ENCODE measurements at places on chromosomes 7 and 10.

DNA sequence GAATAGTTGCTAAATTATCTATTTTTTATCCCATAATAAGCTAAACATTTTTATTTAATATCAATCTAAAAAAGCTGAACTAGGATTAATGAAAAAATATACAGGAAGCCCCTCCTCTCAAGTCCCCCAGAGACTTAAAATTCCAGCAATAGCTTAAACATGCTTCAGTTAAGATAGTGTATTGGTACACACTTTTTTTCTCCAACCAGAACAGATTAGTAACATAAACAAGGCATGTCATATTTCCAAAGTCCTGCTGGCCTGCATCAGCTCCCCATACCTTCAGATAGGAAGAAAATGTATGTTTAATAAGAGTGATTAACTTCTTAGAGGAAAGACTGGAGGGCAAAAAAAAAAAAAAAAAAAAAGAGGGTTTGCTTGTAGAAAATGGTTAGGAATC, 7.1 kb downstream of the TBX20 start:
- no peak for DNase-seq

- DNase-seq, result no peak
Observed at GRCh38 chr10:14478201-14478600, 147.5 kb upstream of the FRMD4A start.

GRCh38 chr7:132767378-132767777, 191.1 kb upstream of the PLXNA4 start:
- no peak for DNase-seq

GRCh38 chr10:1938317-1938716, 201.0 kb upstream of the ADARB2 start:
- no peak for DNase-seq

DNA sequence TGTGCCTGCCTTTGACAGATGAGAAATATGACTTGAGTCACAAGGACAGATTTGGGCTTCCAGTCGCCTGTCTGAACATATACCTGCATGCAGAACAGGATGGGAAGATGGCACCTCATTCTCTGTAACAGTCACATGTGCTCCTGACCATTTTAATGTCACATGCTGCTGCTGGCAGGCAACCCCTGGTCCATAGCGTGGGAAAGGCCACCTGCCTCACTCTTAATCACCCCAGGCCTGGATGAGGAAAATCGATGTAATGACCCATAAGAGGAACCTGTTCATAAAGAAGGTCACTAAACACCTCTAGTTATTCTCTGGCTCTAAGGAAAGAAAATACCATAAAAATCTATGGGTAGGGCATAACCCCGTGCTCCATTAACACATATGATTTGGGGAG, 110.2 kb downstream of the GFRA1 start:
- no peak for DNase-seq

DNA sequence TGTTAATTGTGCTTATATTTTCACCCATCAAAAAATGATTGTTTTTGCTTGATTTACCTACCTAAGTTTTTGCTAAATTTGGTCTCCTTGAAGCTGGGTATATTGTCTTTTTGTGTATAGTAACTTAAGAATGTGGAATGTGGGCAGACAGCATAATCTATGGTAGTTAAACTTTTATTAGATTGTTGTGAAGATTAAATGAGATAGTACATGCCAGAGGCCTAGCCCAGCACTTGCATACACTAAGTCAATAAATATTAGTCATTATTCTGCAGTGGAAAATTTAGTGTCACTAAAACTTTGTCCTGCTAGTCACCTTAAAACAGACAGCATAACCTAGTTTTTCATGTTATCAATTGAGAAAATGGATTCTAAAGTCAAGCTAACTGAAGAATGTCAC, 19.3 kb upstream of the RPA3 start:
- DNase-seq, result no peak

DNA sequence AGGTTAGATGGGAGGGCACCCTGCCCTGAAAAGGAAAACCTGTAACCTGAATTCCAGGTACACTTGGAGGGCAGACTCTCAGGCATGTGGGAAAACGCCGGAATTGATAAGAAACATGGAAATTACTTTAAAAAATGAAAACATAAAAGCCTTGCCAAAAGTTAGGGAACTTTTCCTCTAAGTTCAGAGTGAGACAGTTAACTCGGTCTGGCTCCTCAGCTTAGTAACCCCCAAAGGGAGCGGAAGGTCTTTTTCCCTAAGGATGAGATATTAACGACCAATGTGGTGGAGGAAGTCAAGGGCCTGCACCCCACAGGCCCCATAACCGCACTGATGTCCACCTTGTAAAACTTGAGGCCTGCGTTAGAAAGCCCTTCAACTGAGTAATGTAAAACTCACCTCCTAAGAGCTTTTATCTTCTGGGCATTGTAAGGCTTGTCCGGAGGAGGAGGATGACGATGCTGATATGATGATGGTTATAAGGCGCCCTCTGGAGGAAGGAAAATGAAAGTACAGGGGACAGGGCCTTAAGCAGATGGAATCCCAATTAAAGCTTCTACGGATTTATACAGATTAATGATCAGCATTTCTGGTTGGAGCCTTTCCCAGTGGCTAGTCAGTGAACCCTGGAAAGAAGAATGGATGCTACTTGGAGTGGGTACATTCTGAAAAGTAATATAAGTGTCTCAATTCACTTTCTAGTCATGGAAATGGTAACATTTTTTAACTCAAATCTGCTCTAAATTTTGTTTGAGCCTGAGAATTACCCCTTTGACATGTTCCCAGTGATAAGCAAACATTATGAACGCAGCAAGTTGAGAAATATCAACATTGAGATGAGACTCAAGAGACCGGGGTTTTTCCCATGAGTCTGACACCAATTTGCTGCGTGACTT, 694 bp downstream of the COL1A2 start:
- DNase-seq, result peak; percentile 91

- peak; percentile 68 for DNase-seq
Observed at GRCh38 chr10:66931340-66931948, 5.6 kb downstream of the LRRTM3 start.

- DNase-seq, result no peak
Observed at GRCh38 chr10:3825862-3826351, 40.9 kb upstream of the KLF6 start.

- DNase-seq, result peak; percentile 67
Observed at GRCh38 chr10:98309366-98310355, 41.7 kb upstream of the LOXL4 start.

DNA sequence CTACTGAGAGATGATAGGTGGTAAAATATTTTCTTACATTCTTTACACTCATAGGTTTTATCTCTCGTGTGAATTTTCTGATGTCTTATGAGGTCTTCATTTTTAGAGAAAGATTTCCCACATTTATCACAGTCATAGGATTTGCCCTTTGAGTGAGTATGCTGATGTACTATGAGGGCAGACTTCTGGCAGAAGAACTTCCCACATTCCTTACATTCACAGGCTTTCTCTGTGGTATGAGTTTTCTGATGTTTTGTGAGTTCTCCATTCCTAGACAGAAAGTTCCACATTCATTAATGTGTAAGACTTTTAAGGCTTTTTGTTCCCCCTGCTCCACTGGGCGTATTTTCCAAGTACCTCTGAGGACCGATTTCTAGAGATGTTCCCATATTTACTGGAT, 23.5 kb downstream of the ZNF25 start:
- no peak for DNase-seq

- no peak for DNase-seq
Observed at GRCh38 chr10:35464825-35465456, 128.6 kb downstream of the CCNY start.

- no peak for DNase-seq
Observed at GRCh38 chr7:42492920-42493319, 255.9 kb upstream of the GLI3 start.

GRCh38 chr7:79529881-79530235, 76.4 kb upstream of the MAGI2 start:
- no peak for DNase-seq

- no peak for DNase-seq
Observed at GRCh38 chr7:55274156-55274555, 91.0 kb upstream of the LANCL2 start.

GRCh38 chr10:36692759-36693158, 432.6 kb upstream of the ANKRD30A start:
- DNase-seq, result no peak

DNA sequence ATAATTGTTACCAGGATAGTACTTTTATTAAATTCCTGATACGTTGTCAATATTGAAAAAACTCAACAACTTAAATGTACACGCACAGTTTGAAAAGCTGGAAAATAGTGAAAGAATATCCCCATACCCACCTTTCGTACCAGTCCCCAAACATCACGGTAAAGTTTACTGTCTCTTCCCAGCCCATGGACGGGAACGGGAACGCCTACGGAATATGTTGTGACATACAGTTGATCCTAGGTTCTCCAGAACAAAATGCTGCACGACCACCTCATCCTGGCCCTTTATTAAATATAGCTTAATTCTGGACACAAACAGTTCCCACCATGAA, 527 bp upstream of the BCAP29 start:
- no peak for DNase-seq

DNA sequence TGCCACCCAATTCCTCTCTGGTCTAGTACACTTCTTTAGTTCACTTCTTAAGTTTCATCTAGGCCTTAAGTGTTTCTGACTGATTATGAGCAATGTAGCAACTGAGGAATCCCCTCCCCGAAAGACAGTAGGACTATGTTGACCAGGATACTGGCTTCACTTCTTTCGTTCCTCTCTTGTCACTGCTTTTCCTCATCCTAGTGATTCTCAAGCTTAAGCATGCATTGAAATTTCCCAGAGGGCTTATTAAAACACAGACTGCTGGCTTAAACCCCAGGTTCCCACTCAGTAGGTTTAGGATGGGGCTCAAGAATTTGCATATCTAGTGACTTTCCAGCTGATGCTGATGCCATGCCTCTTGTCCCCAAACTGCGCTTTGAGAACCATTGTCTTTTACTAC, 164.6 kb upstream of the WNT16 start:
- DNase-seq, result no peak

- peak; percentile 10 for DNase-seq
Observed at GRCh38 chr10:18104223-18104872, 35.9 kb upstream of the CACNB2 start.

GRCh38 chr7:126791306-126791705, 461.4 kb downstream of the GRM8 start:
- no peak for DNase-seq

GRCh38 chr10:125086691-125087090, 73.7 kb downstream of the CTBP2 start:
- no peak for DNase-seq

- DNase-seq, result no peak
Observed at GRCh38 chr10:42654419-42654818, 16.0 kb upstream of the ZNF33B start.
